Activated naive CD8-positive, alpha-beta T cell treated with anti-CD3 and anti-CD28 coated beads, Interleukin-2, amount 10 ng/mL, durations not matched to agents 7 days and 5 days (primary cell): ENCODE measurements at places on chromosomes 5 and 9.

DNA sequence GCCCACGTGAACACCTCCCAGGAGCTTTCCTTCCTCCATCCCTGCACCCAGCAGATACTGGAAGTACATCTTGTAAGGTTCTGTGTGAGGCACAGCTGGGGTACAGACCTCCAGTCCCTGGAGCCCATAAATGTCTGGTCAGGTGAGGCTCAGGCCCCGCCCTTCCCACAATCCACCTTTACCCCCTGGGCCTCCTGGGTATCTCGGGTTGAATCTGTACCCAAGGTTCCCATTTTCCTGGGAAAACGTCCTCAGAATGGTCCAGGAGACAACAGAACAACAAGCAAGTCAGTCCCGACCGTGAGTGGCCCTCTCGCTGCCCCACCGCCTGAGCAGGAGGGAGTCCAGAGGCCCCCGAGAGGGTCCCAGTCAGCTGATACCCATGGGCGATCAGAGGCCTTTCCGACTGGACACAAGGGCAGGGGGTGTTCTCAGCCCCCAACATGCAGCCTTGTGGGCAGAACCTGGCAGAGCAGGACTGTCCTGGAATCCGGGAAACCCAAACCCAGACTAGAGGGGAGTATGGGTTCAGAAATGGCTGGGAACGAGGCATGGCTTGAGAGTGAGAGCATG is 4.3 kb downstream of the SPATA31E1 start:
- H3K4me1 ChIP-seq, result no peaks in the 10 kb centered on the region
- H3K27me3 ChIP-seq, result peaks cover under 1% of the 10 kb centered on the region
- no peak overlapping the region for H3K27ac ChIP-seq
- no peak overlapping the region for H3K4me3 ChIP-seq
- H3K36me3 ChIP-seq, result no peaks in the 10 kb centered on the region

DNA sequence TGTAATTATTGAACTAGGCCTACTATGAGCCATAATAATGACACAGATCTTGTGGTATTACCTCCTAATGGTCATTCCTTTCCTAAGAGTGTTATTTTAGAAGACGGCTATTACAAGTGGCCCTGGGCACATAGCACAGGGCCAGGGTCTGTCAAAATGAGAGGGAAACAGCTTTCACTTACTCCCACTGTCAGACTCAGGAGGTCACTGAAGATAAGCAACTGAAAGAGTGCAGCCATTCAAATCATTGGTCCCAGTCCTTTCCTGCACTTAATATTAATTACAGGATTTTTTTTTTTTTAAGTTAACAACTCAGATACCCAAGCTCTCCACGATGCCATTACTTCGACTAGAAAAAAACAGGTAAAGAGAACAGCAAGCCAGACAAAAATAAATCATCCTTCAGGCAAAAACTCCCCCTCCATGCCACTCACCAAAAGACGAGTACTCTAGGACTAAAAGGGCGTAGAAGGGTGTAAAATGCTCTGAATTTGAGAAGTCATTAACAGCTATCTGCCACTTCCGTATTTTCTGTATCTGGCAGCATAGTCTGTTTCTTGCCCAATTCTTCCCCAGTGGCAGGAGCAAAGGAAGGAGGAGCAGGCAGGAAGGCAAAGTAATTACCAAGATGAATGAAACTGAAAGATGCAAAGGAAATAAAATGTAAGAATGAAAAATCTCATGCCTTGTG is 87.4 kb downstream of the ZNF608 start:
- no peaks in the 10 kb centered on the region for H3K4me1 ChIP-seq
- no peak overlapping the region for H3K27ac ChIP-seq
- peaks cover 24% of the 10 kb centered on the region for H3K27me3 ChIP-seq
- no peak for DNase-seq
- H3K36me3 ChIP-seq, result no peaks in the 10 kb centered on the region

DNA sequence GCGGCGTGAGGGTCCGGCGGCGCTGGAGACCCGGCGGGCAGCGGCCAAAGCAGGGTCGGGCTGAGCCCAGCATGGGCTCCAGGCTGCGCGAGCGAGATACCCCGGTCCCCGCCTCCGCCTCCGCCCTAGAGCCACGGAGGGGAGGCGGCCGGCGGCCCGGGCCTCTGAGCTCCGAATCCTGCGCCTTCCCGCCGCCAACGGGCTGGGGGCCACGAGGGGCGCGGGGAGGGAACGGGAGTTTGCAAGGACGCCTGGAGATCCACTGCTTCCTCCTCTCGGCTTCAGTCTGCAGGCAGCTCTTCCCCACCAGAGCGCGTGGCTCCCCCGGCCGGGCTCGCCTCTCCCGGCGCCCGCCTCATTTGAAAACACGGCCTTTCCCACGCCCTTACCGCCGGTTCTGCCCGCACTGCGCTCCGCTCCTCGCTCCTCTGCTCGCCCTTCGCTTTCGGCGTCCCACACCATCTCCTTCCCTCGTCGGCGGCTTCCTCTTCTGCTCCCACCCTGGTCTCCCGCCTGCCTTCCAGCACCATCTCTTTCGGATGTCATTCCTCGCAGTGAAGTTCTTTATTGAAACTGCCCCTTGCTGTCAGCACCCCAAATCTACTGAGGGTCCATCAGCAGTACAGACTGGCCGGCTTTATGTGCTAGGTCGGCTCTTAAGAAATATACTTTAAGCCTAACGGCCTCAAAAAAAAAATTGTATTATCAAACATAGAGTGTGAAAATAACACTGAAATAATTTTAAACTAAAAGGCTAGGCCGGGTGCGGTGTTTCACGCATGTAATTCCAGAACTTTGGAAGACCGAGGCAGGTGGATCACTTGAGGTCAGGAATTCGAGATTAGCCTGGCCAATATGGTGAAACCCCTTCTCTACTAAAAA is 105.0 kb upstream of the FAM120A start:
- H3K36me3 ChIP-seq, result peaks cover 1% of the 10 kb centered on the region

- H3K36me3 ChIP-seq, result peaks cover 9% of the 10 kb centered on the region
- H3K4me1 ChIP-seq, result peaks cover 6% of the 10 kb centered on the region
- no peak overlapping the region for H3K27ac ChIP-seq
- H3K4me3 ChIP-seq, result no peak overlapping the region
Observed at GRCh38 chr5:138910546-138911185, 35.5 kb upstream of the LRRTM2 start.

DNA sequence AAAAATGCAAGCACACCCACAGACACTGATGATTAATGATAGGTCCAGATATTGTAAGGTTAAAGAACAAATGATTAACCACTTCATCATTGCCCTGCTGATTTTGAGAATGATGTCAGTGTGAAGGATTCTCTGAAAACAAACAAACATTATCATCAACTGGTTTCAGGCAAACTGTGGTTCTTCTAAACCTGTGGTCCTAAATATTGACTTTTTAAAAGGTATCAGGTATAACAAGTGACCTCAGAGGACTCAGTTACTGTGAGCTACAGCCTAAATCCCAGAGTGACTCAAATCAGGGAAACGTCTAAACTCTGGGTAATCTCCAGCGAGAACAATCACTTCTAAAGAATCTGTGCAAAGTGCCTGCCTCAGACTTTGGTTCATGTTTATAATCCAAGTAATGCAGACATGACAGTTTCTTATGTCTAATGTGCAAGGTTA is 172.3 kb upstream of the CDH6 start:
- H3K27me3 ChIP-seq, result no peaks in the 10 kb centered on the region
- H3K4me1 ChIP-seq, result no peaks in the 10 kb centered on the region
- no peak for DNase-seq
- H3K36me3 ChIP-seq, result no peaks in the 10 kb centered on the region
- H3K4me3 ChIP-seq, result no peak overlapping the region
